ENCODE measurements at places on chromosomes 1 and 21.
A peak's percentile ranks its signal among the peaks of the same experiment; 100 is the strongest.

DNA sequence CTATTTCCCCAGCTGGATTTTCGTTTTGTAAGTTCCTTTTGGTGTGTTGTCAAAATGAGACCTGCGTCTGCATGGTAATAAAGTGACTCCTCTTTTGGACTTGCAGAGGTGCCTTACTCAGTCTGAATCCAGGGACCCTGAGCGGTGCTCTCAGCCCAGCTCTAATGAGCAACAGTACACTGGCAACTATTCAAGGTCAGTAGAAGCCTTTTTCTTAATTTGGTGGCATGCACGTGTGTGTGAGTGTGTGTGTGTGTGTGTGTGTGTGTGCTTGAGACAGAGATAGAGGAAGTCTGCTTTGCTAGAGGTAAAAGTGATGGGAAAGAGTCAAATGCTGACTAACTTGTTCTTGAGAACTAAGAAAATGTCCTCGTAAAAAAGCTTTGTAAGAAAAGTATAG is 105.4 kb downstream of the CD247 start:
- no peak for DNase-seq

DNA sequence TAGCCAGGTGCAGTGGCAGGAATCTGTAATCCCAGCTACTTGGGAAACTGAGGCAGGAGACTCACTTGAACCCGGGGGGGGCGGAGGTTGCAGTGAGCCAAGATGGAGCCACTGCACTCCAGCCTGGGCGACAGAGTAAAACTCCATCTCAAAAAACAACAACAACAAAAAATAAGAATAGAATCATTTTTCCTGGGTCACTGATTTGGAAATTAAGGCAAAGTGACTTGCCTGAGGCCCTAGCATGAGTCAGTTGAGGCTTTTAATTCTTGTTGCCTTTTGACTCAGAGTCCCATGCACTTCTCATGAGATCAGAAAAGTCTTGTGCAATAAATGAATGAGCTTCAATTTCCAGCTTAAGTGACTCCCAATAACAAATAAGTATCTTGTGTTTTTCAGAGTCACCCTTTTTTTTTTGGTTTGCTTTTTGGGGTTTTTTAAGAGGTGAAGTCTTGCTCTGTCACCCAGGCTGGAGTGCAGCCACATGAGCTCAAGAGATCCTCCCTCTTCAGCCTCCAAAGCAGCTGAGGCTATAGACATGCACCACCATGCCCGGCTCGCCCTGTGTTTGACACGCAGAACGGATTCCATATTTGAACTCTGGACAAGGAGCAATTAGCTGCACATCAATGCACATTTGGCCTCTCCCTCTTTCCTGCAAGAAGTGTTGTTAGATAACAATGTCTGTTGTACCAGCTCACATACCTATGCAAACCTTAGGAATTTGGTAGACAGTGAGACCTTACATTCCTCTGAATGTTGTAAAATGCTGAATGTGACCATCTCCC is 3.4 kb upstream of the PLEKHM2 start:
- DNase-seq = no peak

GRCh38 chr1:155305881-155306391 is 2.7 kb upstream of the FDPS start:
- no peak for DNase-seq

DNA sequence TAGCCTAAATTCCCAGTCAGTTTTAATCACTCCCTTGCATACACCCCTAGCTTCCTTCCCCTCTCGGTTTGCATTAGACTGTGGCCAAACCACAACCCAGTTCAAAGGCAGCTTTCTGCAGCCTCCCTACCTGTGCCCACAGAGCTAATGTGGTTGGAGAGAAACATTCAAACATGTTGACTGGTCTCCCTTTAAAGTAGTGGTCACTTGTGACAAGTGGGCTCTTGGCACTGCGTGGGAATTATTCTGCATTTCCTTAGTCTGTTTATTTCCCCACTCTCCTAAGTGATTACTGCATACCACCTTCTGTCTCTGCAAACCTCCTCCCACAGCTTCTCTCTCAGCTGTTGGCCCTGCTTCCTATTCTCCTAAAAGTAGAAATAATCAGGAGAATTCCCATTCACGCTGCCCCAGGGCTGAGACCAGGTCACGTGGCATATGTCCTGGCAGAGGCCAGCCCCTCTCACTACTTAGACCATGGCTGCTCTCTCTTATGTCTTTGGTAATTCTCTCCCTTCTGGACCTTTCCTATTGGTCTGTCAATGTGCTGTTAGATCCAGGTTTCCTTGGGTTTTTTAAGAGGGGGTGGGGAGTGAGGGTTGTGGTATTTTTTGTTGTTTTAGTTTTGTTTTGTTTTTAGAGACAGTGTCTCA is 38.4 kb upstream of the CD101 start:
- DNase-seq = no peak

- DNase-seq = no peak
Measured at GRCh38 chr1:63148825-63149645, 173.3 kb upstream of the FOXD3 start.

GRCh38 chr1:62417351-62417999 is 19.4 kb upstream of the USP1 start:
- DNase-seq = no peak

- no peak for DNase-seq
Measured at GRCh38 chr1:236066828-236067386, 2.0 kb upstream of the NID1 start.

DNA sequence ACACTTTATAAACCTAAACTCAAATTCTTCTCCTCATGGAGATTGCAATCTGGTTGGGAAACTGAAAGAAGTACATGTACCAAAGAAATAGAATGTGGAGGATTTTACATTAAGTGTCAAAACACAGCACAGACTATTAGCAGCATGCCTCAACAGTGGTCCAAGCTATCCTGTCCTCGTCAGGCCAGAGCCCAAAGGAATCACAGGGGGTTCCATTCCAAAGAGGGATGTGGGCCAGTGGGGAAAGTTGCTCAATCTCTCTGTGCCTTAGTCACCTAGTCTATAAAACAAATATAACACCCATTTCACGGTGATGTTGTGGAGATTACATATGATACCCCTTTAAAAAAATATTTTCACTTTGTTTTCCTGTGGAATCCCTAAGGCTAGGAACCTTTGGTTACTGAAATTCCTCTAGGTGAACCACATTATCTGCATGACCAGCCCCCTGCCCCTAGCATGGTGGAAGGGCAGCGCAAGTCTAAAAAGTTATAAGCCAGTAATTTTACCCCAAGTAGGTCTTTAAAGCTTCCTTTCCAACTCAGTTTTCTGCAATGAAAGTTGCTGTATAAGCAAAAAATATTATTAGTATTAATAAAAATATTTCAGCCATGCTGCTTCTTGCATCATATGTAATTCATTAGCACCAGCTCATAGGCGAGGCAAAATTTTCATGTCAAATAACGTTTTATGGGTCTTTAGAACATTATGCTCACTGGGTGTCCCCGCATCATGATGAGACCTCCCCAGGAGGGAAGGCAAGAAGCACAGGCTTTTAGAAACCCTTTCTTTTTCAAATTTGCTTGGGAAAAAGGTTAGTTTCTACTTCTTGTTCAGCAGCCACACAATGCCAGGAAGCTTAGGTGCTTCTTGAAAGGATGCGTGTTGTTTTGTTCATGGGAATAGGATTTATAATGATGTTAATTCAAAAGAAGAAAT is 548.8 kb upstream of the PKN2 start:
- no peak for DNase-seq

DNA sequence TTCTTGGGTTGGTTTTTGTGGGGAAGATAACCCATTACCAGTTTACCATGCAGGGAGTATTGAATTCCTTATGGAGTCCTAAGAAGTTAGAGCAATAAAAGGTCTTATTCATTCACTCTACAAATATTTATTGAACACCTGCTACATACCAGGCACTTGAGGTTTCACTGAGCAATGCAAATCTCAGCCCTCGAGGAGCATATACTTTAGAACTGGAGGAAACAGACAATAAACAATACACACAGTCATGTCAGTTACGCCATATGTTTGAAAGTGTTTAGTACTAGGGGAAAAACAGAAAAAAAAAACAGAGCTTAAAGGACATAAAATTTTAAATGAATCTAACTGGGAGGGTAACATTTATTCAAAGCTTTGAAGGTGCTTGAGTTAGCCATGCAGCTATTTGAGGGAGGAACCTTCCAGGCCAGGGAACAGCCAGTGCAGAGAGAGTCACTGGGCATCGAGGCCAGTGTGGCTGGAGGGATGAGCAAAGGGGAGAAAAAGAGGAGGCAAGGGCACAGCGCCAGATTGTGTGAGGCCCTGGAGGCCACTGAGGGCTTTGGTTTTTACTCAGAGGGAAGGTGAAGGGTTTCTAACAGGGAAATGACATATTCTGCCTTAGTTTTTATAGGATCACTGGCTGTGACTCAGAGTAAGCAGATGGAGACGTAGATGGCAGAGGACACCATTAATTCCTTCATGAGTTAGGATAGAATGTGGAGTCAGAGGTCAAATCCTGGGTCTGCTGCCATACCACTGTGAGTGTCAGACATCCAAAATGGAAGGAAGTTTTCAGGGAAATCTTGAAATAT is 32.7 kb downstream of the C1orf21 start:
- no peak for DNase-seq

- DNase-seq = no peak
Measured at GRCh38 chr1:90512441-90512840, 204.7 kb downstream of the BARHL2 start.

DNA sequence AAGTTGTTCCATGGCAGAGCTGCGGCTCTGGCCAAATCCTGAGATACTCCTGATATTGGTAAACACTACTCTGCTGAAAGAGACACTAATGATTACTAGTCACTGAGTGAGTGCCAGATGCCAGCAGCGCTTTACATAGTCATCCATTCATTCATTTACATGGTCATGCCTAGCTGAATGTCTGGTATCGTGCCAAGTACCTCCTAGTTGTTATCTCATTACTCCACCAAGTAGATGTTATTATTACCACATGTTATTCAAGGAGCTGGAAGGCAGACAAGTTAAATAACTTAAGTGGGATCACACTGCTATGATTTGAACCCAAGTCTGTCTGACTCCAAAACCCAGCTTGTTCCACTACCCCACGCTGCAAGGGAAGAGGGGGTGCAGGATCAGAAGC is 4.7 kb downstream of the OLFML2B start:
- peak; percentile 77 for DNase-seq

- DNase-seq = no peak
Measured at GRCh38 chr1:232650845-232651244, 20.9 kb upstream of the SIPA1L2 start.

GRCh38 chr1:47690341-47691250 is 252.8 kb downstream of the FOXD2 start:
- no peak for DNase-seq

- no peak for DNase-seq
Measured at GRCh38 chr1:182366596-182366995, 25.0 kb downstream of the GLUL start.

- no peak for DNase-seq
Measured at GRCh38 chr1:151568626-151569088, 28.5 kb downstream of the TUFT1 start.

- DNase-seq = no peak
Measured at GRCh38 chr1:164886101-164886500, 327.1 kb downstream of the PBX1 start.

DNA sequence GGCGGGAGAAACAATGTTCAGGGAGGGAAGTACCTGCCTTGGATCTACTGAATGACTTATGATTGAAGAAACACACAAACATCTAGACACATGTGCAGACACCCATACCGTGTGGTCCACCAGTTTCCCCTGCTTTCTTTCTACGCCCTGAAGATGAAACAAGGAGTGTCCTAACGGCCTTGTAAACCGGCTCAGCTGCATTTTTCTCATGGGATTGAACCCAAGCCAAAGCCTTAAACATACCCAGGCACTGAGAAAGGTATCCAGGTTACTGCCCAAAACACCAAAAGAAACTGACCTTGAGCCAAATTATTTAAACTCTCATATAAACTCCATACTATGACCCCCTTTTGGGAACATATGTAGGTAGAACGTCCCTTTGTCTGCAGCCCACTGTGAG is 630.0 kb upstream of the RGS18 start:
- DNase-seq = no peak

DNA sequence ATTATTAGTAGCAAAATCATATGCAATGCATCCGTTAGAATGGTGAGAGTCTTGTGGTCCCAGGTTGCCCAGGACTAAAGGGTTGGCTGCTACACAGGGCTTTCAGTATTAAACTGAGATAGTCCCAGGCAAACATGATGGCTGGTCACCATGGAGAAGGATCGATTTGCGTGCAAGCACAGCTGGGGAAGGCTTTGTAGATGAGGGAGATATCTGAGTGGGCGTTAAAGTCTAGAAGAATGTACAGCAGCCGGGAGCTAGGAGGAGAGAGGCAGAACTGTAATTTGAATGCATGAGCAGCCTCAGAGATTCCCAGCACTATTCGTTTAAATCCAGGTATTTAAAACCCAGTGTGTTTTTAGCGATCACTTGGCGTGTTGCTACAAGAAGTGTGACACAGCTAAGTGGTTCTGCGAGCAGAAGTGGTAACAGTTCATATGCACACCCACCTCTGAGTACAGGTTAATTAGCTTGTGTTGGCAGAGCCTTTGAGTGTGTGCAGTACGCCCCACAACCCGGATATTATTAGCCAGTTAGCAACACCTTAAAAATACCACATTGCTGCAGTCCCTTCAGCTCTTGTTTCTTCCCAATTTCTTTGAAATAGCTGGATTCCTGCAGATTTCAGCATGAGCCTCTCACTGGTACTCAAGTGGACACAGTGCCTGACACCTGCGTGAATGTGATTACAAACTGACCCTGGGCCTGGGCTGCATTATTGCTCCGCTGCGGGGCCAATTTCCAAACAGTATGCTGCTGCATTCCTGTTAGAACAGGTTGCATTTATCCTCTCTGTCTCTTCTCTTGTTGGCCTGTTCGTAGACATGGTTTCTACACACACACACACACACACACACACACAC is 67.2 kb upstream of the SCAF4 start:
- DNase-seq = no peak

- no peak for DNase-seq
Measured at GRCh38 chr1:91829293-91830153, 56.4 kb downstream of the TGFBR3 start.

DNA sequence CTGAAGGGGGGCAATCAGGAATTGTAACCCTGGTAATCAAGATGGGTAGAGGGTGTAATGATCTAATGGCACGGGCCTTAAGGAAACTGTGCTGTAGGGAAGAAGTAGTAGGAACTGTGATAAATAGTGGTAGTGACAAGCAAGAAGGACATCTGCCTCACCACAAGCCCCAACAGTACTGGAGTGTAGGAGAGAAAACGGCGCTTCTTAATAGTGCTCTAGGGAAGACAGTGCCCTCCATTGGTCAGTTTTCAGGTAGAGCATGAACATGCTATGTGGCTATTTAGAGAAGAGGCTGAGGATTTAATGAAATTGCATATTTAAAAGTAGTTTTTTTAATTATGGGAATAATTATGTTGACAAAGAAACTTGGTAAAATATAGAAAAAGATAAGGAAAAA is 32.2 kb downstream of the SLC30A7 start:
- DNase-seq = no peak

DNA sequence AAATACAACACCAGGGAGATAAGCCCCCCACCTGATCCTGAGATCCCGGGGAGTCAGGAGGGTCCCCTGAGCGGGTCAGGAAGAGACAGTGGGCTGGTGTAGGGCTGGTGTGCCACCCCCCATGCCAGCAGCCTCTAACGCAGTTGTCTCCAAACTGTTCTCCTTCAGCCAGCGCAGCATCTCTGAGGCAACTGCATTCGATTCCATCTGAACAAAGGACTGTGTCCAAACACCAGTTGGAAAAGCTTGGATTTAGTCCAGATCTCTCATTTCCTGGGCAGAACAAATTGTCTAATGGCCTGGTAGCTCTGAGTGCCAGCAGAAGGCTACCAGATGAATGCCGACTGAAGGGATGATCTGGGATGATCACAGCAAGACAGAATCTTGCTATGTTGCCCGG is 44.1 kb upstream of the EIF4G3 start:
- peak; percentile 61 for DNase-seq

- DNase-seq = no peak
Measured at GRCh38 chr1:84298684-84299535, 2.6 kb upstream of the SAMD13 start.

GRCh38 chr21:15370462-15370975 is 305.7 kb upstream of the NRIP1 start:
- DNase-seq = no peak

All from NCI-H2081 treated with DMSO at 0.1 percent for 48 hours (cell line).